Inflammatory macrophage (primary cell): ENCODE measurements at places on chromosomes 5 and 9.
A peak's percentile ranks its signal among the peaks of the same experiment; 100 is the strongest.

DNA sequence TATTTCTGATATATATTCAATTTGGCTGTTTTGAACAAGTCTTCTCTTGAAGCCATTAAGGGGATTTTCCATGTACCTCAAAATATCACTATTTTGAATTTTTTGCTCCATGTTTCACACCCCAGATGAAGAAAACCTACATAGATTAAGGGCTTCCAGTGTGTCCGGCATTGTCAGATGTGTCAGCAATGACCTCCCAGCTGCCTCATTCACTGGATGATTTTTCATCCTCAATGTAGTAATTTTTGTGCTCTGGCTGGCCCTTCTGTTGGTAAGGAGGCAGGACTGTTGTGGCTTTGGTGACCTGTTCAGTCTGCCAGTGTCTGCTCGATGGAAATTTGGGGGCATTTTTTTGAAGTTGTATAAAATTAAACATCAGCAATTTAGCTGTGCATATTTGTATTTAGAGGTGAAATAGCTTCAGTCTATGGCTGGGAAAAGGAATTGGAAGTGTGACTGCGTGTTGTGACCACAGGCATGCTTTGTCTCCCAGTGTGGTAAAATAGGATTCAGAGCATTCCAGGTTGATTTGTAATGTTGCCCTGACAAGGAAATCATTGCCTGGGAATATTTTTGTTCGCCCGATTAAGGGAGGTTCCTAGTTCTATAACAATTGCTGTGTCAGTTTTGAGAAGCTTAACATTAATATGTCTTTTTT lies 312.4 kb downstream of the ARHGEF28 start:
- no peak for DNase-seq

- no peak for DNase-seq
Measured at GRCh38 chr5:154593071-154593470, 115.0 kb upstream of the HAND1 start.

GRCh38 chr5:148853868-148854267 lies 27.5 kb downstream of the ADRB2 start:
- no peak for DNase-seq

DNA sequence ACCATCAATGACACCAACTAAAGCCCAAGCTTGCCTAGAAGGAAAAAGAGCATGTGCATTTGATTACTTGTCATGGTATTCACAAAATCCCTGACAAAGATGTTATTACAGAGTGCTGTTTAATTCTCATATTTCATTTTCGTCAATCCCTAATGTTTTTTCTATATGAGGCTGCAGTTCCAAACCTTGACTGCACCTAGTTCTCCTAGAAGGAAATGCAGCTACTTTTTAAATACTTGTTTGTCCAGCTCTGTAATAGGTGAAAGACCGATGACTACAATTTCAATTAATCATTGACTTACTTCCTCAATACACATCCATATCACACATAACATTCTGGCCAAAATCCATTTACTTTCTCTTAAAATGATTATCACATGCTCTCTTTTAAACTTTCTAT lies 28.1 kb downstream of the CEMIP2 start:
- no peak for DNase-seq

GRCh38 chr5:68648944-68649857 lies 433.6 kb downstream of the PIK3R1 start:
- DNase-seq: no peak

GRCh38 chr9:125428060-125428901 lies 166.7 kb downstream of the GAPVD1 start:
- DNase-seq: no peak

- DNase-seq: peak; percentile 41
Measured at GRCh38 chr9:123387686-123388085, 31.7 kb downstream of the CRB2 start.

DNA sequence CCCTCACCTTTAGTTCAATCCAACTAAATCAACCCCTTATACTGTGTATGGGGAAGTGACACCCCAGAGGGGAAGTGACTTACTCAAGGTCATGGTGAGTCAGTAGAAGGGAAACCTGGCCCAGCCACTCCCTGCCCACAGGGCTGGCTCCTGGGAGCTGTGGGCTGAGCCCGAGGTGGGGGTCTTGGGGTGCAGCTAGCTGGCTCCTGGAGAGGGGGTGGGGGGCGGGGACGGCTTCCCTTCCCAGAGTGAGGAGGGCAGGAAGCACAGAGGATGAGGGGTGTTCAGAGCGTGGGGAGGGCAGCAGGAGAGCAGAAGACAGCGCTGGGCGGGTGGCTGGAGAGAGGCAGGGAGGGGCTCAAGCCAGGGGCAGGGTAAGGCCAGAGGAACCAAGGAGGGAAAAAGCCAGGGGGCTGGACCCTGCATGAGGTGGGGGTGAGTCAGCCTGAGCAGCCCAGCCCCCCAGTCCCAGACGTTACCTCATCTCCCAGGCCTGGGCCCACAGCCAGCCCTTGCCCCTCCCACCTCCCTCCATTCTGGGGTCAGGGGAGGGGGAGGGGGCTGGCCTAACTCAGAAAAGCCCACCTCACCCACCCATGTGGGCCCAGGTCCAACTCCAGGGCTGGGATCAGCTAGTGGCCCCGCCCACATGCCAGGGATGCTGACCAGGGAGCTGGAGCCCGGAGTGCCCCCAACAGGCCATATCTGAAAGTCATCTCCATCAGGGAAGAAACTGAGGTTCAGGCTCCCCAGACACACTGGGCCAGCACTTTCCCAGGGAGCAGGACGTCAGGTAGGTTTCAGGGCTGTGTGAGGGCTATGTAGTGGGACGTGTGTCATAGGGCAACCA lies 2.8 kb downstream of the PDLIM7 start:
- DNase-seq: peak; percentile 91
